ENCODE measurements at places on chromosomes 7 and 10.

GRCh38 chr10:73840056-73840402, 28.6 kb upstream of the NDST2 start:
- DNase-seq, result no peak

- DNase-seq, result peak; percentile 66
Observed at GRCh38 chr10:21517134-21518031, 8.1 kb downstream of the SKIDA1 start.

GRCh38 chr7:1193593-1194424, 33.8 kb upstream of the ZFAND2A start:
- DNase-seq, result no peak

DNA sequence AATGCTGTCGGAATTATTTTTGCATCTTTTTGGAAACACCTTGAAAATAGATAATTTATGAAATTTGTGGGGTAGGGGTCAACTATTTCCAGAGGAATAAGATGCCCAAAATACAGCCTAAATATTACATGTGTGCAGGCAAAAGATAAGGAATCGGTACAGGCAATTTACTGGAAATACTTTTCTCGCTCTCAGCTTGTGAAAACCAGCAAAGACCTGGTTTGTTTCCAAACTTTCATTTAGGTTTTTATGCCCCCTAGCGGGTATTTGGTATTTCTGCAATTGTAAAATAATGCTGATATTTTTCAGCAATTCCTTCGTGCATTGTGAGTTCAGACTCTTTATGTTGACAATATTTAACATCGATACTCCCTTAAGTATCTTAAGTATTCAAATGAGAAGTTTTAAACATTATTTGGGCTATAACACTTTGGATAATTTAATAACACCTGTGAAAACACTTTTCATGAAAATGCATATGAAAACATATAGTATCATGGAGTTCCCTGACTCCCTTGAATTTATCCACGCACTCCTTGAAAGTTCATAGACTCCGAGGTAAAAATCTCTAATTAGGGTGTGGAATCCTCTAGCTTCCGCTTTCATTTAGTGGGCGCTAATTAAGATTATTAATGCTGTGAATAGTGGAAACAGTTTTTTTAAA, 132.4 kb downstream of the TSPAN12 start:
- peak; percentile 58 for DNase-seq

DNA sequence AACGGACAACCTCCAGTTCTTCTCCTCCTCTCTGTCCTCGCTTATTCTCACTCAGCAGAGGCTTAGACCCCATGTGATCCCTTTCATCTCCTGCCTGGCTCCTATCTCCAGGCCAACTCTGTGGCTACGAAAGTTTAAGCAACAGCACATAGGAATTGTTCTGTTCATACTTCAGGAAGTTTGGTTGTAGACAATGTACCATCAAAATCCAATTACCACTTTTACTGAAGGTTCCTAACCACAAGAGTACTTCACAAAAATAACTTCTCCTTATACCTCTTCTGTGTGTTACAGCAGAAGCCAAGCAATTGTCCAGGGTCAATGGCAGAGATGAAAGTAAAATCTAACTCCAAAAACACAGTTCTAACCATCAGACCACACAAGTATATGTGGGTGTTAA, 80.0 kb downstream of the SLC25A13 start:
- no peak for DNase-seq

- no peak for DNase-seq
Observed at GRCh38 chr7:127962589-127963361, 68.5 kb downstream of the LRRC4 start.

DNA sequence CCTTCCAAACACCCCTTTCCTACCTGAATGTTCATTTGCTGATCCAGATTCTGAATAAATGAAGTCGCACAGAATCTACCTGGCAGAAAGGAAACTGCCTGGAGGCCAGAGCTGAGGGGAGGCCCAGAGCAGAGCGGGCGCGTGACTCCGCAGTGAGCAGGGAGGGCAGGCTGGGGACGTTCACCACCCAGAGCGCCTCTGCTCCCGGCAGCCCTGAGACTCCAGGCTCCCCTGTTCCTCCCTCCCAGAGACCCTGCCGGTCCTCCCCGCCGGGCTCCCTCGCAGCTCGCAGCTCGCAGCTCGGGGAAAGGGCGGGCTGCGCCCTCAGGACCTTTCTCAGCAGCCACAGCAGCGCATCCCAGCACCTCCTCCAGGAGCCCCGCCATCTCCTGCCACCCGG, 176.7 kb upstream of the ZNF32 start:
- DNase-seq, result no peak

- DNase-seq, result no peak
Observed at GRCh38 chr7:157113607-157114006, 25.1 kb upstream of the UBE3C start.

DNA sequence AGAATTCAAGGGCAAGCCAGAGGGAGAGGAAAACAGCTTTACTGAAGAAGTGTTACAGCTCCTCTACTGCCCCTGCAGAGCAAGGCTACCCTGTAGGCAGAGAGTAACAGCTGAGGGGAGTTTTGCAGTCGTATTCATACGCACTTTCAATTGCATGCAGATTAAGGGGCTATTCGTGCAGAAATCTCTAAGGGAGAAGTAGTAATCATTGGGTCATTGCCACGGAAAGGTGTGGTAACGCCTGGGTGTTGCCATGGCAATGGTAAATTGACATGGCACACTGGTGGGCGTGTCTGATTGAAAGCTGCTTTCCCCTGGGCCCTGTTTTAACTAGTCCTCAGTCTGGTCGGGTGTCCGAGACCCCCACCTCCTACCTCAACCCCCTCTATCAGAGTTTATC, 227.2 kb downstream of the NSUN6 start:
- DNase-seq, result no peak

DNA sequence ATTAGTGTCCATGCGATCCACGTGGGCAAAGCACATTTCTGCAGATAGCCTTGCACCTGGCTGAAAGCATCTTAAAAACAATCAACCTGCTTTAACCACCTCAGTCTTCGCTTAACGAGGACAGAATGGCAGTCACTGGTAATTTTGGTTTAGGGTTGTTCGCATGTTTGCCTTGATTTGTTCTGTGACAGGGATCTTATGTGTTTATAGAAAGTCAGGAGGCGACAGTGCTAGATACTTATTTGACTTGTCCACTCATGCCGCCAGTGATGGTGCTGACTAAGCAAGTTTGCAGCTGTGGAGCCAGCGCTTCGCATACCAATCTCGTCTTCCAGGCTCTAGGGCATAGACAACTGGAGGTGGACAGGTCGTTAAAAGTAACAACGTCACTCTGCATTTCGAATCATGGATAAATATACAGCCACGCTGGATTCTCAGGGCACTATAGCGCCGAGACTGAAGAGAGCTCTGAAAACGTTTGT, 1.2 kb upstream of the TMEM243 start:
- DNase-seq, result no peak

- DNase-seq, result no peak
Observed at GRCh38 chr10:124975977-124976514, 34.1 kb downstream of the ZRANB1 start.

- no peak for DNase-seq
Observed at GRCh38 chr7:128268233-128268632, 27.2 kb downstream of the LEP start.

DNA sequence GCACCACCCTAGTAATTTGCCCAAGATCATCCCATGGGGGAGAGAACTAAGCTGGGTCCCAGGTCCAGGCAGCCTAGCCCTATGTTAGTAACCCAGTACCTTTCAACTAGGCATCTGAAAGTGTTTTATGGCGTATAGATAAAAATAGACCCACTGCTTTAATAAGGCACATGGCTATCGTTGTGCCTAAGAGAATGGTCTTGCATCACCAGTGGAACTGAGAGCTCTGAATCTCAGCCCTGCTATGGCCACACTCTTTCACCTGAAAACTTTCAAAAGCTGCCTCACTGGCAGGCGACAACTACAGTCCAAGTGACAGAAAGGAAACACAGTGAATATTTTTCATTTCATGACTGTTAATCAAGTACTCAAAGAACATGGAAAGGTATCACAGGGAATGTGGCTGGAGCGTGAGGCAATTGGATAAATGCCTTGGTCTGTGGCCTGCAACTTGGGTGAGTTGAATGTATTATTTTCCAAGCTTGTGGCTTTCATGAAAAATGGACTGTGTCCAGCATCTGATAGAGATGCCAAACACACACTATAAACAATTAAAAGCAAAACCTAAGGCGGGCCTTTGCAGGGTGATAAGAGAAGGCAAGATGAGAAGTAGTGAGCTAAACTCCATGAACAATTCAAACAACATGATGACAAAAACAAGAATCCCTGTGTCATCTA, 18.0 kb upstream of the SFMBT2 start:
- no peak for DNase-seq
